Suppressor macrophage (primary cell): ENCODE measurements at places on chromosomes 5 and 9.

DNA sequence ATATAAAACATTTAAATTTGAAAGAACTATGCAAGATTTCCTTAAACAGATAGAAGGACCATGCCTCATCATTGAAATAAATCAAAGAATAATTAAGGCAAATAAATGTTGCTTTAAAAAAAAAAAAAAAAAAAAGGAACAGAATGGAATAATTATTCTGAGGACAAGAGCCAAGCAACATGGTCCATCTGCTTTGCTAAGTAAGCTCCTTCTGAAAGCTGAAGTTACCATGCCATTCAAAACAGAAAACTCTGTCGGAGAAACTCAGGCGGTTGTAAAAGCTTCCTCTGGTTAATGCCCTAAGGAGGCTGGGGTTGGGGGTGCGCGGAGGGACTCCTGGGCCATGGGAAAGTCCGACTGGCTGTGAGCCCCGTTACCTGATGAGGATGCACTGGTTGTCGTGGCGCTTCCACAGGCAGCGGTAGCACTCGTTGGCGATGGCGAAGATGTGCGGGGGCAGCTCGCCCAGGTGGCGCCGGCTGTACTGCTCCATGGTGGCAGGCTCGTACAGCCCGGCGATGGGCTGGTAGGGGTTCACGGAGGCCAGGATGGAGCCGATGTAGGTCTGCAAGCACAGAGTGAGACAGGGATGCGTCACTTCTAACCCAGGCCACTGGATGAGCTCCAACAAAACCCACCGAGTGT, 141.7 kb downstream of the MYO10 start:
- no peak for DNase-seq

DNA sequence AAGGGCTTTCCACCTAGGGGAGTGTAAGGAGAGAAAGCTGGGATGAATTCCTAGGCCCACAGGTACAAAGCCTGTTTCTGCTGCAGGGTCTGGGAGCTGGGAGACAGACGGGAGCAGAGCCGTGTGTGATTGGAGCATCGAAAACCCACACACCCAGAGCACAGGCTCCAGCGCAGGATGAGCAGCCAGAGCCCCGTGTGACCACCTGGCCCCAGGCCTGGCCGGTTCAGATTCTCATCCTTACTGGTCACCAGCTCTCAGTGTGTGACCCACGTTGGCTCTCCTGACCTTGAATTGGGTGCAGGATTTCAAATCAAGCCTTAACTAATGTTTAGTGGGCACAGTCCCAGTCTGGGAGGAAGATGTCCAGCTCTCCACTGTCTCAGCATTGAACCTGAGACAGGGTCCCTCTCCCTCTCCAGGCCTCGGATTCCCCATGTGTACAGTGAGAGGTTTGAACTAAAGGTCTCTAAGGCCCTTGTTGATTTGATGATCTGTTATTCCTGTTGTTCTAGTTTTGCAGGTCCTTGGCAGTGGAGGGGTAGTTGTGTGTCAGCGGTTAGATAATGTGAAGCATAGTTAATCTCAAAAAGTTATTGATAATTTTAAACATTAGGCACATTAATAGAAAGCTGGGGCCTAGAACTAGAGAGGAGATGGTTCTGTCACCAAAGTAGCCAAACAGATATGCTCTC, 50.1 kb downstream of the PPARGC1B start:
- no peak for DNase-seq

- DNase-seq: no peak
These were observed 116.6 kb upstream of the HMHB1 start for GRCh38 chr5:143695244-143695864.

DNA sequence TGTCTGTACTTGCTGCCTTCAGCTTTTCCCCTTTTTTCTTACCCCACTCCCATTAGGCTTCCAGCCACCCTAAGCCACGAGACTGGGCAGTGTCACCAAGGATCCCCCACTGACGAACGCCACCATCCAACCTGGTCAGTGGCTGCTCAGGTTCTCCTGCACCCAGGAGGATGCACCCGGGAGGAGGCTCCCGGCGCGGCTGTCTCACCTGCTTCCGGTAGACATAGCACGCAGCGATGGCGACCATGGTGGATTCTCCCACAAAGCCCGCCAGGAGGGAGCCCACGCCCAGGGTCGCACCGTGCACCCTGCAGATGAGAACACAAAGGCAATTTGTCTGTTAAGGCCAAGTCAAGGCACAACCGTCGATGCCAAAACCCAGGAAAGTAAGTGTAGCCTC, 48.1 kb downstream of the OTULIN start:
- no peak for DNase-seq

DNA sequence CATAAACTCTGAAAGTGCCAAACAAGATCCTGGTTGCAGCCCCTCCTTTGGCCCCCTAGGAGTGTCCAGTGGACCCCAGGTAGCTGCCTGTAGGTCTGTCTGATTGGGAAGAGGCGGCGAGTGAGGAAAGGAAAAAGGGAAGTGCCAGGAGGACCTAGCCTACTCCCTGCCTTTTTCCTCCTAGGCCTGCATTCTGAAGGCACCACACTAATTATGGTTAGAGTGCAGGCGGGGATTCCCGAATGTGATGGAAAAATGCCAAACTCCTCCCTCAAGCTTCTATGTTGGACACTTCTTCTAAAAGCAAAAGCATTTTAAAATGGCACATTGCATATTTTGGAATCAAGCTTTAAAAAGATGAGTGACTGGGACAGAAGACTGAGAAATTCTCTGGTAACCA, 83.2 kb upstream of the SMIM15 start:
- DNase-seq: peak; percentile 68

DNA sequence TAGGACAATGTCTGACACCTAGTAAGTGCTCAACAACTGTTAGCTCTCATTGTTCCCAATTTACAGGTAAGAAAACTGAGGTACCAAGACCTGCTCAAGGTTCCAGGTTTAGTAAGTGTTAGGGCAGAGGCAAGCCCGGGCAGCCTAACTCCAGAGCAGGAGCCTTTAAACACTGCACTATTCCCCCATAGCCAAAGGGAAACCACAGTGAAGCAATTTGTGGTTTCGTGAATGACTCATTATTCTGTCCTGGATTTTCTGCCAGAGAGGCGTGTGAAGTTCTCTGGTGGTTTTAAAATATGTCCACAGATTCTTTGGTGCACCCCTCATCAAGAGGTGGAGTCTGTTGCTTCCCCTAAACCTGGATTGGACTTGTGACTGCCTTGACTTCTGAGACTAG, 1.0 kb upstream of the MCC start:
- peak; percentile 69 for DNase-seq

DNA sequence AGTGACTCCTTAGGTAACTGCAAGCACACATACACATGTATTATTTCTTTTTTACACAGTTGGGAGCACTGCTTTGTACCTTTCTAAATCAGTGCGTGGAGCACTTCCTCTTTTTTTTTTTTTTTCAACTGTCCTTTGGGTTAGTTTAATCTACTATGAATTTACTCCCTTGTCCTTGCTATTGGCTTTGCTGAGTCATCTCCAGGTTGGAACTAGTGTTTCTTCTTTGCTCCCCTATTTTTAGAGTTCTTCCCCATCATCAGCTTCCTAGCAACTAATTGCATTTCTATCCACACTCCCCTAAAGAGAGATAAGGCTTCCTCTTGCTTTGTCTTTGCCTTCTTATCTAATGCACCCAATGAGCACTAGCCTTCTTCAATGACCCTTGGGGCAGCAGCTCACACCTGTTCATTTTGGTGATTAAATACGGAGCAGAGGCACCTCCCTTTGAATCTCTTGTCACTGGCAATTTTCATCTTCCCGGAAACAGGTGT, 24.3 kb downstream of the S100Z start:
- DNase-seq: no peak

DNA sequence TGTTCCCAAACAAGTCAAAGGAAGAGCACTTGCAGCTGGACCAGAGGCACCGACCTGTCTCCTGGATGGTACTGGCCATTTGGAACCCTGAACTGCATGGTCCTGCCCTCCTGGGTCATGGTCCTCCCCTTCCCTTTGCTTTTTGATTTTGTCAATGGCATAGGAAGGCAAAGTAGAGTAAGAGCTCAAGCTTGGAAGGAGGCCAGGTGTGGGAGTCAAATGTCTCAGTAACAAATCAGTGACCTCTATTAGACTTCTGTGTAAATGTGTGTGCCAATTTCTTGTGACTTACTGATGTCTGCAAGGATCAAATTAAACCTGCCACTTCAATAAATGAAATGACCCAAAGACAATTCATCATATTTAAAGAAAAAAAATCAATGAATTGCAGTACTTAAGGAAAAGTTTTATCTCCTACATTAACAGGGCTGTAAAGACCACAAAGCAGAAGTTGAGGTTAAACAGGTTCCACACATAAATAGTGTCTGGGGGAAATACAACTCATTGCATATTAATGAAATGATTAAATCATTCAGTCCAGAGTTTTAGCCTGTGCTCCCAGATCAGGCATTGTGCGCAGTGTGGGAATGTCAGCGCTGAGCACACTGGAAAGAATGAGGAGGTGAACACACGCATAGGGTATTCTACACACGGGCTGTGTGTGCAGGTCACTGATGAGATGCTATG, 32.7 kb downstream of the OSMR start:
- DNase-seq: no peak
